ENCODE measurements at places on chromosomes 3 and 15.

- no peak for DNase-seq
These were observed 25.4 kb downstream of the GOLGB1 start for GRCh38 chr3:121724130-121724529.

GRCh38 chr3:42694366-42694765 lies 8.2 kb downstream of the HHATL start:
- DNase-seq: no peak

DNA sequence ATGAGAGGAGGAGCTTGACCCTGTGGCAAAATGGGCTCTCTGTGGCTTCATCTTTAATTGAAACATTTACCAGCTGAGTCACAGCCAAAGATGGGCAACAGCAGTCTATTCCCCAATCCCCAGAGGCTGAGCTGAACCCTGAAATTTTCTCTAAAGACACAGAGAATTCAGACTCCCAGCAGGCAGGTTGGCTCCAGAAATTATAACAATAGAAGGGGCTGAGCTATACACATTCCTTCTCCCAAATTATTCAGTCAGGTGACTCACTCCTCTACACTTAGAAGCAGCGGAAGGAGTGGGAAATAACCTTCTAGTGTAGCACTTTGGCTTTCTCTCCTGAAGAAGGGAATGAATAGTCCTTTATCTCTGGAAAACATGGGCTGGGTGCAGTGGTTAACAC lies 264.3 kb upstream of the ARHGEF26 start:
- DNase-seq: no peak

DNA sequence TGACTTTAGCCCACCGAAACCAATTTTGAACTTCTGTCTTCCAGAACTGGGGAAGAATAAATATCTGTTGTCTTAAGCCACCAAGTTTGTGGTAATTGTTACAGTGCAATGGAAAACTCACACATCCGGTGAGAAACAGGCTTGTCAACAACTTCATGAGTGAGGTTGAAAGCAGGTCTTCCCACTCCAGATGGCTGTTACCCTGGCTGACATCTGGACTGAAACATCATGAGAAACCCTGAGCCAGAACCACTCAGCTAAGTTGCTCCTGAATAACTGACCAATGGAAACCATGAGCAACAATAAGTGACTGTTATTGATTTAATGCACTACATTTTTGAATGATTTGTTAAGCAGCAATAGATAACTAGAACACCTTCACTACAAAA lies 10.3 kb downstream of the ACSBG1 start:
- no peak for DNase-seq

DNA sequence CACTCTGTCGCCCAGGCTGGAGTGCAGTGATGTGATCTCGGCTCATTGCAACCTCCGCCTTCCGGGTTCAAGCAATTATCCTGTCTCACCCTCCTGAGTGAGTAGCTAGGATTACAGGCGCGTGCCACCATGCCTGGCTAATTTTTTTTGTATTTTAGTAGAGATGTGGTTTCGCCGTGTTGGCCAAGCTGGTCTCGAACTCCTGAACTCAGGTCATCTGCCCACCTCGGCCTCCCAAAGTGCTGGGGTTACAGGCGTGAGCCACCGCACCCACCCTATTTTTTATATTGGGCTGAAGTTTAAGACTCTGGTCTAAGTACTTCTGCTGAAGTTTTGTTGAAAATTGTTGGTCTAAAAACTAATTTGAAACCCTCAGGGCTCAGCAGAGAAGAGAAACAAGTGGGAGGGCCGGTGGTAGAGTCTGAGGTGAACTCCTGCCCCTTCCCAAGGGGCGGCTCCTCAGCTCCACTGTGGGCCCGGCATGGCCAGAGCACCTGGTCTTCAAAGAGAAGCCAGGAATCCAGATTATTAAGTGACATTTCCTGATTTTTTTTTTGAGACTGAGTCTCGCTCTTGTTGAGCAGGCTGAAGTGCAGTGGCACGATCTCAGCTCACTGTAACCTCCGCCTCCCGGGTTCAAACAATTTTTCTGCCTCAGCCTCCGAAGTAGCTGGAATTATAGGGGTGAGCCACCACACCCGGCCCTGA lies 4.0 kb downstream of the HDAC11 start:
- no peak for DNase-seq

- DNase-seq: no peak
These were observed 79.9 kb upstream of the CADPS start for GRCh38 chr3:62955126-62955525.

DNA sequence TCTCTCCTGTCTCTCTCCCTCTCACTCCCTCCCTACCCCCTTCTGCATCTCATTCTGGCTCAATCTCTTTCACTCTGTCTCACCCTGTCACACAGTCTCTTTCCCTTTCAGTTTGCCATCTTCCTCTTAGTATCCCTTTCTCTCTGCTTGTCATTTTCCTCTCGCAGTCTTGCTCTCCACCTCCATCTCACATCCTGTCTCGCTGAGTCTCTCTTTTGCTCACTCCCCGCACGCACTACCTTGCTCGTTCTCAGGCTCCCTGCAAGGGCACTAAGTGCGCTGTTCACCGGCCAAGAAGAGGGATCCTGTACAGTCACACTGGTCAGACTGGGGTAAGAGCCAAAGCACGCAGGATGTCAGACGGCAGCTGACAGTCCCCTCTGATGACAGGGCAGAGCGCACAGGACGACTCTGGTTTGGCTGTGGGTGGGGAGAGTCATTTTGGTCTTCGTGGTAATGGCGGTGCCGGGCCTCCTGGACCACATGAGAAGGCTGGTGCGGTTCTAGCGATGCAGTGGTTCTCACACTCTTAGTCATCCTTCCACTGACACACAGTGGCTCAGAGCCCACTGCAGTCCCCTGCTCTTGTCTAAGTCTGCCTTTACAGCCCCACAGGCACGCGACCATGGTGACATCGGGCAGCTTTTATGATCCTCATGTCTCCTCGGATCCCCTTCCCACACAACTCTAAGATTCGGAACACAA lies 356.8 kb downstream of the FOXP1 start:
- peak; percentile 12 for DNase-seq

DNA sequence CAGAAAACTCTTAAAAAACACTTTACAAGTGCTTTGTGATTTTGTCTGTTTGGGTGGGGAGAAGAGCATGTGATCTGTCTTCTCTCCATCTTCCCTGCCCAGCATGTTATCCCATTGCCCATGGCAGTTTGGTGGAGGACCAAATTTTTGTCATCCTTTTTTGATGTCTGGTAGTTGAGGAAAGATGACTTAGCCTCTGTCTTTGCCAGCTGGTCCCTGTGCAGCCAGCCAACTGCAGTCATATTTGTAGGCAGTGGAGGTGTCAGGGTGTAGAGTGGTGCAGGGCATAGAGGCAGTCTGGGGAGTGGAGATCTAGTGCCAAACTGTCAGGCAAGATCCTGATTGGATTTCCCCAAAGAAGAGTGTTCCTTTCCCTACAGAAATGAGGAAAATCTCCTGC lies 40.7 kb downstream of the GASK1A start:
- DNase-seq: no peak

DNA sequence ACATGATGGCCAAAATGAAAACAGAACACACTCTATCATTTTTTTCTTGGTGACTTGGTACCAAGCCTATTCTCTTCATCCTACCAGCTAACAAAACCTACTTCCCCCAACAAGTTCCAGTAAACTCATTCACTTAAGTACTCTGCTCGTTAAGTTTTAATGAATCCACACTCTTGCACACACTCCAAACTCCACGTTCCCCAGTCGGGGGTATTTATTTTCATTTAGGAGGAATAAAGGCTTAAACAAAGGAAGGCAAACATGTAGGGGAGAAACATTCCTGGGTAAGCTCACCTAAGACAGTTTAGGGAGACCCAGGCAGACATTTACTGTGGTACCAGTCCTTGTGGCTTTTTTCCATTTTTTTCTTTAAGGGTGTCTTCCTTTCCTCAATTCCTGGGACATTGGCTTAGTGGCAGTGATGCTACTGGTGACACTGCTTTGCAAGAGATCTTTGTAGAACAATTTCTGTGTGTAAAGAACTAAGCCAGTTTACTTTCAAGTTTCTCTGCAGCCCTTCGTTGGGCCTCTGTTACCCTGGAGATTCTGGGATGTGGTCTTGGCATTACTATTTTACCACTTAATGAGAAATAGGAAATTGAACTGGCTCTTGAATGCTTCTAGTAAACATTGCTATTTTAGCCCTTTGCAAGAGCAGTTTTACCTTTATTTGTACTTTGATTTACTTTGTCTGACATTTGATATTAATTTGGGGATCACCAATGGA lies 117.3 kb upstream of the C15orf61 start:
- DNase-seq: no peak

DNA sequence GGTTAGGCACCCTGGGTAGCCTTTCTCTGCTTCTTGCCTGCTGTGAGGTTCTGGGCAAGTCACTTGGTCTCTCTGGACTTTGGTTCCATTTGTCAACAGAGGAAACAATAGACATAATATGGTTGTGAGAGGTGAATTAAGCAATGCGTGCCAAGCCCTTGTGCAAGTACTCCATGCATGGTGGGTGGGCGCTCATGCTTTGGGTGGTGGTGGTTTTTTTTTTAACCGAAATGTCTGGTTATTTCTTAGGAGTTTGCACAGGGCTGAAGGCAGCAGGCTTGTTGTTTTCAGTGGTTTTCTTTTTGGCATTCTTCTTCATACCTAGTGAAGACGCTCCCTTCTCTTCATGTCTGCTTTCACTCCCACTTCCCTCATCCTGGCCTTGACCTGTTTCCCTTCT lies 84.2 kb upstream of the LRTM1 start:
- DNase-seq: no peak

GRCh38 chr3:102200126-102200525 lies 234.7 kb upstream of the ZPLD1 start:
- no peak for DNase-seq

DNA sequence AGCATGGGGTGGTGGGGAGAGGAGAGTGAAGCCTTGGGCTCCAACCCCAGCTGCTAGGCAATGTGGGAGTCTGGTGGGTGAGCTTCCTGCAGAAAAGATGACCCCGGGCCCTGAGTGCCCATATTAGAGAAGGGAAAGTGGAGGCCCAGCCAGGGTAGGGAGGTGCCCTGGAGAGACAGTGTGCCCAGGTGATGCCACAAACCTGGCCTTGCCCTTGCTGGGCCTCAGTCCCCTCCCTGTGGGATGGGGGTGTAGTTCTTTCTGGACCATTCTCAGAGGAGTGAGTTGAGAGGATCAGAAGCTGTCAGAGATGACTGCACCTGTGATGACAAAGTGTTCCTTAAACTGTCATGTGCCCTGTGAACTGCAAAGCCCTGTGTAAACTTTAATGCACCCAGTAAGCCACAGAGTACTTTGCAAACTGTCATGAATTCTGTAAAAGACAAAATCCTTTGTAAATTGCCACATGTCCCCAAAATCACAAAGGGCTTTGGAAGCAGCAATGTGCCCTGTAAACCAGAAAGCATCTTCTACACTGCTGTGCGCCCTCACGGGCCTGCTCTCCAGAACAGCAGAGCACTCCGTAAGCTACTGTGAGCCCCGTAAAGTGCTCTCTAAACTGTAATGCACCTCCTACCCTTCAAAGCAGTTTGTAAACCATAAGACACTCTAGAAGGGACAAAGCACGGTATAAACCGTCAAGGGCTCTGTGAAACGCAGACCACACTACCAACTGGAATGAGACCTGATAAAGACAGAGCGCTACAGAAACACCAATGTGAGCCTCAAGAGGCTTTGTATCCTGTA lies 51.3 kb upstream of the FGD5 start:
- no peak for DNase-seq

- no peak for DNase-seq
These were observed 104.2 kb downstream of the CORO2B start for GRCh38 chr15:68683026-68683425.

- no peak for DNase-seq
These were observed 80.7 kb downstream of the SQOR start for GRCh38 chr15:45715528-45715927.

- DNase-seq: no peak
These were observed 70.5 kb upstream of the MAP4 start for GRCh38 chr3:48086705-48087104.

GRCh38 chr15:65752151-65752700 lies 39.9 kb downstream of the DENND4A start:
- no peak for DNase-seq

DNA sequence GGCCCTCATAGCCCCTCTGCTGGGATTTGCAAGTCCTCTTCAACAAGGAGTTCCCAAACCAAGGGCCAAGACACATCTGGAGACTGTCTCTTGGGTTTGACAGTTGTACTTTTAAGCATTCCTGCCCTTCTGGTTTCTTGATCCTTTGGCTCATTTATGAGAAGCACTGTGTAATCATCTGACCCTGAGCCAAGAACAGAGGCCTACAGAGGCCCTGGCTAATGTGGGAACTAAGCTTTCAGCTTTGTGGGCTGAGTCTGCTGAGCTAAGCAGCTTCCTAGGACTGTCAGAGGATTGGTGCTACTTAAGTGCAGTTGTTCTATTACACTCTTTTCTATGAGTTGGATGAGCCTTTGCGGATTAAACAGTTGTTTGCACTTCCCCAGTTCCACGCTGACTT lies 178.3 kb downstream of the KBTBD8 start:
- no peak for DNase-seq

DNA sequence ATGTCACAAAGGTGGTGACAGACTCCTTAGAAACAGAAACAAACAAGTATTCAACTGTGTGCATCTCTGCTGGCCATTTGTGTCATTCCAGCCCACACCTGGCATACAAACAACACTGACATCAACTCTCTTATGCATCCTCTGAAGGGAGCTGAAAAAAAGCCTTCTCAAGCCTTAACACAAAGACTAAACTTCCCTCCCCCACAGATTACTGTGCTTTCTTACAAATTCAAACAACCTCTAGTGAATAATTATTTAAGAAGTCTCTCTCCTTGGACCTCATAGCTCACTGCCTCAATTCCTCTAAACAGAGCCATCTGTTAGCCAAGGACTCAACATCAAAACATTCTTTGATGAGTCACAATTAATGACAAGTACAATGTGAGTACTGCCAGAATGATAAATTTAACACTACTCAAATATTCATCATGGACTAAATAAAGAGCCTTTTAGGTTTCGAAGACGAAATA lies 132.1 kb downstream of the WDR76 start:
- no peak for DNase-seq

DNA sequence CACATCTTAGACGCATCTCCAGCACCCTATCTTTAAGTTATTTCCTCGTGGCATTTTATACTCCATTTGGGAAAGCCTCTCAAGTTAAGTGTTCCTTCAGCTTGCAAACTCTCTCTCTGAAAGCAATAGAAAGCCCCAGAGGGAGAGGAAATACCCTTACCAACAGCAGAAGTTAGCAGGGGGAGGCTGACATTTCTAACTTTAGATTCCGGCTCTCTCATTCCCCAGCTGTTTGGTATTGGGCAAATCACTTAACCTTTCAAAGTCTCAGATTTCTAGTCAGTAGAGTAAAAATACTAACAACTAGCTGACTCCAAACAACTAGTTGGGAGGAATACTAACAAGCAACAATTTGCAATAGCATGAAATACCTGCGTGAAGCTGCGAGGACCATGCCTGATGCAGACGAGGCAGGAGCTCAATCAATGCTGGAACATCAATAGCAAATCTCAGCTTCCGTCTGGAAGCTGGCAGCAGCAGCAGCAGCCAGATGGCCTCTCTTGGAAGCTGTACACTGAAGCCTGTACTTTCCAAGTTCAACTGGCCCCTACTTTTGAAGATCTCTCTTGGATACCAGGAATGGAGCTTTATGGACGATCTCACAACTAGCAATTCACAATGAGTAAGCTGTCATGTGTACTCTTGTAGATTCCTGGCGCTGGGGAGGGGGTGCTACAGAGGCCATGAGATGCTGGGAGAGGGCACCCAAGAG lies 47.8 kb downstream of the THBS1 start:
- no peak for DNase-seq
